ENCODE measurements at places on chromosomes 7 and 10. TPM values are rescaled to one million over a fixed set of nuclear protein-coding genes. Genes with fewer than 3 reads are reported as not detected.

- DNase-seq = peak; percentile 31
Measured at GRCh38 chr7:32533276-32534029, 38.2 kb downstream of the AVL9 start.

GRCh38 chr10:17092986-17093803 is 36.4 kb downstream of the CUBN start:
- DNase-seq = no peak

GRCh38 chr10:56068040-56068439 is 293.0 kb downstream of the ZWINT start:
- DNase-seq = no peak

- no peak for DNase-seq
Measured at GRCh38 chr10:63760708-63761047, 239.5 kb downstream of the REEP3 start.

DNA sequence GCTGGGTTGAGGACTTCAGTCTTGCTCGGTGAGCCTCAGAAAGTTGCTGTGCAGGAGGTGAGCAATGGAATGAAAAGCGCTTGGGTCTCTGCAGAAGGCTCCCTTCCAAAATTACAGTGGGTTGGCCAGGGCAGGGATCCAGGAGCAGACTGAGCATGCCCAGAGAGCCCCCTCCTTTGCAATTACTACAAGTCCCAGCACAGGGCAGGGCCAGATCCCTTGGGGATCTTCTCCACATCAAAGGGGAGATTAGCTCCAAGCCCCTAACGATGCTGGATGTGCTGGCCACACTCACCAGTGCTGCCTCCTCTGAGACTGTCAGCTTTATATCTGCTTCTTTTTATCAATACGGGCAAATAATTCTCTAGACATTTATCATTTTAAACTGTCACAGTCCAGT is 337.5 kb downstream of the RPS24 start:
- no peak for DNase-seq

DNA sequence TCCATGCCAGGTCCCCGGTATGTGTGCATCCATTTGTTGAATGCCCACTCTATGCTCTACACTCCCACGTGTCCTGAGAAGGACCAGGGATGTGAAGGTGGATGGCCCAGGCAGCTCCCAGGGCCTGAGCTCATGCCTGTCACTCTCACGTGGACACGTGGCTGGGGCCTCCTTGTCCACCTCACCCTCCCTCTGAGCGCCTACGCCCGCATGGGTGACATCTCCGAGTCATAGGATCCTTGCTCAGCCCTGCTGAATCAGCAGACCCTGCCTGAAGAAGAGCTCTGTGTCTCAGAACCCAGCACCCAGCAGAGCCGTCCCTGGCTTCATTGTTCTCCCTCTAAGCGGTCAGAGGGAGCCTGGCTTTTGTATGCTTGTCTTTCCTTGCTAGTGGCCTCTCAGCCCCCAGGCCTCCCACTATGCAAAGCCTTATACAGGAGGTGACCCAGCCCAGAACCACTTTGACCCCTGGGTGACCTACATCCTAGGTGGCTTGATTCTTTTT is 107.9 kb upstream of the PPIF start:
- DNase-seq = no peak

- no peak for DNase-seq
Measured at GRCh38 chr7:86653919-86654659, 10.4 kb downstream of the GRM3 start.

DNA sequence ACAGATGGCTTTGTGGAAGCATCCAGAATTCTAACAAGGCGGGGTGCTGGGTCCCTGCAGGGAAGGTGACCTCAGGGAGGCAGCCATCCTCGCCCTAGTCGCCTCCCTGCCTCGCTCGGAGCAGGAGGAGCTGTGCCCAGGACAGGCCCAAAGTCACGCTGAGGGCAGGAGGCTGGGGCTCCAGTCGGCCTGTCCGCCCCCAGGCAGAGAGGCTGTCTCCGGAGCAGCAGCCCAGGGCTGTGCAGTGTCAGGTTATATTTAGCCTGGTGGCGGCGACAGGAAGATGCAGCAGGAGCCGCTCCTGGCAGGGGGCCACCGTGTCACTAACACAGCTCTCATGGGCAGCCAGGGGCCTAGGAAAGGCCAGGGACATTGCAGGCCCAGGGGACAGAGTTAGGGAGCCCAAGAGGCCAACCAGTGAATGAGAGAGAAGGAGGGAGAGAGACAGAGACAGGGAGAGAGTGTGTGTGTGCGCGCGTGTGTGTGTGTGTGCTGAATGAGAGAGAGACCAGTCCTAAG is 13.5 kb downstream of the KCNH2 start:
- DNase-seq = no peak

DNA sequence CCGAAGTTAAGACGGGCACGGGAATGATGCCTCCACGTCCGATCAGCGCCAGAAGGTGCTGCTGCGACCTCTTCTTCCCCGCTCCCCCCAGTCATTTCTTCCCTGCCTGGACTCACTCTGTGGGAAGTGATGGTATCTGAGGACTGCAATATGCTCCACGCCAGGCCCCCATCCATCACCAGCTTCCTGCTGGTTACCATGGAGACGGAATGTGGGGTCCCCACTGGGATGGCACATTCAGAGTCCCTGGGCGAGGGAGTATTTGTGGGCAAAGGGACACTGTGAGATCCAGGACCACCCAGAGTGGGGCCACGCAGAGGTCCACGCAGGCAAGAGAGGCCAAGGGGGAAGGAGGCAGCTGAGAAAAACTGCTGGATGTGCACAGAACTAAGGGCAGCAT is 39.7 kb downstream of the CARD11 start:
- DNase-seq = no peak

DNA sequence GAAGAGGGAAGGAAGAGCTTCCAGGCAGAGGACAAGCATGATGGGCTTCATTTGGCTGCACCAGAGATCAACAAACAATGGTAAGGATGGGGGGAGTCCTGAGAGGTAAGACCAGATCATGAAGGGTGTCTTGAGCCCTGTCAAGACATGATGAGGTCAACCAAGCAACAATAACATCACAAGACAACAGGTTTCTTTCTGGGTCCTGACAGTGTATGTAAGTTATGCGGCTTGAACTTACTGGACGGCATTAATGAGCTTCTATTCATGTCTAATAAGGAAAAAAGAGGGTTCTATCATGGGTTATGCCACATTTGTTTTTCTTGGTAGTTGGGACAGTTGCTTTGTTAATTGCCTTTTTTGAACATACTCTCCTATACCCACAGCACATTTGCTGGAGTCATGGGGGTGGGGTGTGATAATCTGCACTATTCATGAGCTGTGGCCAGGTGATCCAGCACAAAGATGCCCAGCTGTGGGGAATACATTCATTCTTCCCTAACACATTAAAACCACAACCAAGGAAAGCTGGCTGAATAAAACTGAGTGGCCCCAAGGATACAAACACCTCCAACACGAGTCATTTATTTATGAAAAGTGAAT is 168.8 kb upstream of the KLF14 start:
- no peak for DNase-seq

GRCh38 chr7:156752367-156753228 is 112.0 kb downstream of the RNF32 start:
- no peak for DNase-seq

GRCh38 chr10:127940866-127941640 is 34.1 kb downstream of the PTPRE start:
- no peak for DNase-seq

DNA sequence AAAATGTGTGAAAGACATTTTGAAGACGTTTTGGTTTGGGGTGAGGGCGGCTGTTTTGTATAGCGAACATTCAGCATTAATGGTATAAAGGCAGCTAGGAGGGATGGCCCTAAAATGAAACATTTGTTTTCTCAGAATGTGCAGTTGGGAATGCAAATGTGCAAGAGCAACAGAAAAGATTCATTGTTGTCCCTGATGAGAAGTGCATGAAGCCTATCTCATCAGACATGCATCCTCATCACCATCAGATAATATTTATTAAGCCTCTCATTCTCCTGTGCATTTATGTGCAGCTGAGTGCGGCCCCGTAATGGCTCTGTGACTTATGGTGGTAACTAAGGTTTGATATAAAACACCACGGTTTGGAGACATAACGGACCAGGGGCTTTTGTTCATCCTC is 199.5 kb downstream of the GFRA1 start:
- no peak for DNase-seq

NPFFR1 gene
- not detected for total RNA-seq

BAIAP2L1 gene
- 25.8 TPM for total RNA-seq

SAMD9L gene
- total RNA-seq = 15.6 TPM

OR9A2 gene
- total RNA-seq = not detected
